ENCODE measurements at places on chromosomes 6 and 20.

DNA sequence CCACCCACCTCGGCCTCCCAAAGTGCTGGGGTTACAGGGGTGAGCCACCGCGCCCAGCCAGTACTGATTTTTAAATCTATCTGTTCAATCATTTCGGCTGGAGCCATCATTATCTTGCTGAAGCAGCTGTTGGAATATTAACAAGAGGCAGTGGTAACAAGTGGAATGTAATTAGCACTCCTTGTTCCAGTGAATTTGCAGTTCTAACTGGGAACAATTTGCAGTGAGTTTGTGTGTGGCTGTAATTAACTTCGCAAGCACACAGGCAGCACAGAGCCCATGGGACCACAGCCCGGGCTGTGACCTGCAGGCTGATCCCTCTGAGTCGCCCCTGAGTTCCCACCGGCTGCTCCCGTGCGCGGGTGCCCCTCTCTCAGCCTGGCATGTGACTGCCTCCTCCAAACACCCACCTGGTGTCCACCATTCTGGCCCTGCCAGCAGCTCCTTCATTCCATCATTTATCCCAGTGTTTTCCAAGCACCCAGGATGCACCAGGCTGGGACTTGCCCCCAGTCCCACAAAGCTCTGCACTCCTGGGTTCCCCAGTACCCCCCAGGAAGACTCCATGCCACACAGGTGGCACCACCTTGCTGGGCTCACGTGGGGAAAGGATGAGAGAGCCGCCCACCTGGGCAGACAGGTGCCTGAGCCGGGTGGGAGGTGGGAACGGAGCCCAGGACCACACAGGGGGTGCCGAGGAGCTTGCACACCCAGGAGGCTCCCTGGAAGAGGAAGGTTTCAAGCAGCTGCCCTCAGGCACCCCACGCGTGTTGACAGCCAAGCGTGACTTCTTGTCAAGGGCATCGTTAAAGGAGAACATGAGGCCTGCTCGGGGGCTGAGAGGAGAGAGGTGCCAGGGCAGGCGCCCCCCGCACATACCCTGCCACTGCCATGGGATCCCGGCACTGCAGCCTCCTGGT, 75.2 kb downstream of the YTHDF1 start:
- DNase-seq: no peak

DNA sequence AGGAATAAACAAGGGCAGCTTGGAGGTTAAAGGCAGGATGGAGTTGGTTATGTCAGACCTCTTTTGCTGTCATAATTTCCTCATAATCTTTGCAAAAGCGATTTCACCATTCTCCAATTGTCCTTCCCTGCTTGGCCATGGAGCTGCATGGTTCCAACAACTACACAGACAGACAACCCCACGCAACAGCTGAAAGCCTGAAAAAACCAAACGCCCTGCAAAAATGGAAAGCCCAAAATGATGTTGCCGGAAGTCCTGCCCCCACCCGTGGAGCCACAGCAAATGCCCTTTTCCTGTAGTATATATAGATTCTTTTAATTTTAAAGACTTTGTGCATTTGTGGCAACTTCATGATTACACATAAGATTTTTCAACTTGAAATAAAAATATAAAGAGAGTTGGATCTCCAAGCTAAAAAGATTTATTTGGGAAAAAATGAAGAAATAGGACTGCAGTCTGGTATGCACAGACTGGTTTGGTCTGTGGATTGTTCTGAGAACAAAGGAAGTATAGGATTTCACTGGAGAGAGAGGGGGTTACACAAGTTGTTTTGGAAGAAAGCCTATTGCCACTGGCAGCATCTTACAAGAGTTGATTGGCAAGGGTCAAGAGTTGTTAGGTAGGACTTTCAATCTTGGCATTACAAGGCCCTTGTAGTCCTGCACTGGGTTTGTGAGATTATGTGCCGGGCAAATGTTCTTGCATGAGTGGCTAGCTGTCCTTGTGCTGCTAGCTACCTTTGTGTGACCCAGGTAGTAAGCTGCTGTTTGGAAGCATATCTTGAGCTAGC, 190.0 kb downstream of the C6orf118 start:
- no peak for DNase-seq

DNA sequence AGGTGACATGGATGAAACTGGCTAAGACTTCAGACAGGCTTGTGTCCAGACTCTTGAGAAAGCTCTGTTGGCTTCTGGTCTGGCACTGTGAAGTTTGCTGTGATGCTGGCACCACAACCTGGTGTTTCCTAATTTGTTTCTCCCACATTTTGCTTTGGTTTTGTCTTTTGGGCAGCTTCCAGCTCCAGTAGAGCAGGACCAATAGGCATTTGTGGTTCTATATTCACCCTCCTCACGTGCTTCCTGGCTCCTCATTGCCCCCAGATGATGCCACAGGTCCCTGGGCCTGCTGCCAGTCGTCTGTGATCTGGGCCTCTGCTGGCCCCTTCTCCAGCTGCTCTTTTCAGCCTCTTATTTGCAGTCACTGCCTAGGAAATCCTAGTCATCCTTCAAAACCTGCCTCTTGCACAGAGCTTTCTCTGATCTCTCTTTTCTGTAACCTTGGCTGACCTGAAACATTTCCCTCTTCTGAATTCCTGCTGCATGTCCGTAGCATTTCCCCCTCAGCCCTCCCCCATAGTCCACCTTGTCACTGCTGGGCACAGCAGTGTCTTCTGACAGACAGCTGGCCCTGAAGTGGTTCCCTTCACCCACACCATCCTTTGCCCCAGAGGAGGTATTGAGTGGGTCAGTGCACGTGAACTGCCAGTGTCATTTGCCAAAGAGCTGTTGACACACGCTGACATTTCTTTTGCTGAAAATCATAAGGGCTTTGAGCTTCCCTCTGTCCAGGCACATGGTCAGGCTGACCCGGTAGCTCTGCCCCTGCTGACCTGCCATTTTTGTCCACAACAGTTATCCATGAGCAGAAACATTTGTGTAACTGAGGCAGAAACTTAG, 63.0 kb downstream of the PTPN1 start:
- DNase-seq: no peak

DNA sequence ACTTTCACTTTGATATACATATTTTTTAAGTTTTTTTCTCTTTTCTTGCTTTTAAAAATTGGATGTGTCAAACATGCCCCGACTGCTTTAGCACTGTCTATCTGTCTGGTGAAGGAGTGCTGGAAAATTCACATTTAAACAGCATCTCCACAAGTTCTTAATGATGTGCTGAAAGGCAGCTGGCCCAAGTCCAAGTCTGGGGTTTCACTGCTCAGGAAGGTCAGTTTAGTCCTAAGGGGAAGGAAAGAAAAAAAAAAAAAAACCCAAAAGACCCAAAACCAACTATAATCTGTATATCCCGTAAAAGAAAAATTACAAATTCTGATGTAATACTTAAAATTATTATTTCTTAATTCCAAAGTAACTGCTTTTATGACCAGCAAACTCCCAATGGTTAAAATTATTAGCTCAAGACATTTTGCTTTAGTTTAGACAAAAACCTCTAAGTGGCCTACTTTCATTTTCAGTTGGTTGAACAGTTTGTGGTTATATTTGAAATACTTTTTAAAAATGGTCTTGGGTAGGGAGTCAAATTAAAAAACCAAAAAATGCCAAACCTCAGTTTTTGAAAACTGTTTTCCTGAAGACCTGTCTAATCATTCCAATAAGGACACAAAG, 79.5 kb upstream of the PREP start:
- no peak for DNase-seq

DNA sequence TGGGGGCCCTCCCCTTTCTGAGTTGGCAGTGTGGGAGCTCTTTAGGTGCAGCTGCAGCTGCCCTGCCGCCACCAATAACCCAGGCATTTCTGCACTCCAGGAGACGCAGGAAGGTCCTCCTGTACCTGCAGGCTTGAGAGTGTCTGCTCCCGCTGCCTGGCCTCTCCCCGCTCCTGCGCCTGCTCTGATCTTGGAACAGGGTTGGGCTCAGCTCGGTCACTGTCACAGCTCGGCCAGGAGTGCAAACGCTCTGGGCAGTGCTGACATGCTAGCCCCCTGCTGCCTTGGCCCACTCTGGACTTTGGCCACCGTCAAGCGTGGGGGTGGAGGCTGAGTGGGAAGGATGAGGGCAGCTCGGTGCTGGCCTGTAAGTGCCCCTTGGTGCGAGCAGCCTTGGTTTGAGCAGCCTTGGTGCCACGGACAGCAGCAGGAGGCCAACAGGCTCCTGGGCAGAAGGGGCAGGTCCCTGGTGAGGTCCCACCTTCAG, 738.1 kb upstream of the GJE1 start:
- DNase-seq: no peak

DNA sequence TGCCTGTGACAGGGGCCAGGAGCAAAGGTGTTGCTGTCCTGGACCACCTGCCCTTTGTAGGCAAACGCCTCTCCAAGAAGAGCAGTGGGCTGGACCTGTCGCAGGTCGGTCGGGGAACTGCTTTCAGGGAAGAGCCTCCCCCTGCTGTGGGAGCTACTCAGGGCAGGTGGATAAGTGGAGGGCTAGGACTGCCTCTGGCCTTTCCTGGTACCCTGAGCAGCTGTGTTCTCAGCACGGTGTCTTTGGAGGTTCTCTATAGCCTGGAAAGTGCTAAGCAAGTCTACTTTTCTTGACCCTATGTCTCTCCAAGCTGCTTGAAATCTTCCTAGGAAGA, 35.0 kb downstream of the BPIFB1 start:
- DNase-seq: no peak

GRCh38 chr6:4920914-4921410, 82.9 kb downstream of the RPP40 start:
- no peak for DNase-seq

DNA sequence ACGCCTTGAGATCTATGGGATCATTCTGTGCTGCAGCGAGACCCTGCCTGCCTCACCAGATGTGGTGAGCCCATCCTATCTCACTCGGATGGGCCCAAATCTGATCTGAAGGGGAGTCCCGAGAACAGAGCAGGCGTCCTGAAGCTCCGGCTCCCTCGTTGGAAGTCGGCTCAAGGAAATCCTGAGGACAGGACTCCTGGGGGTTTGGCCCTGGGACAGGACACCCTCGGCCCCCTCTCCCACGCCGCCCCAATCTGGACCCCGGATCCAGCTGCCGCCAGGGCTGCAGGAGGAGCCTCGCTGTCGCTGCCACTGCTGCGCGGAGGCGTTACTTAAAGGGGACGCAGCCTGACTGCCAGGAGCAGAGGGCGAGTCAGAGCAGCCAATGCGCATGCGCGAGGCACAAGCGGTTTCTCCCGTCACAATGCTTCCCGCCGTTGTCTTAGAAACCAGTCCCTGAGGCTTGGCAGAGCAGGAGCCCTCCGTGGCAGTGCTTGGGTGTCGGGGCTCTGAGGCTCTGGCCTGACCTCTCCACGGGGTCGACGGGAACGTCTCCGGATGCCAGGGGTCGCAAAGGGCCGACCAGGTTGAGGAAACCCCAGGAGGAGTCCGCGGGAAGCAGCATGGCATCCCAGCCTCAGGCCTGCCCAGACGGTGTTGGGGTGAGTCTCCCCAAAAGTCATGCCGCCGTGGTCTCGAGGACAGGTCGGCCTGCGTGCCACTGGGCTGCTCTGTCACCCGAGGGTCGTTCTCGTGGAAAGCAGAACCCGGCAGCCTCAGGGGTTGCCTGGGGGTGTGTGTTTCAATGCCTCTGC, 1567.8 kb upstream of the DEFB115 start:
- DNase-seq: no peak

DNA sequence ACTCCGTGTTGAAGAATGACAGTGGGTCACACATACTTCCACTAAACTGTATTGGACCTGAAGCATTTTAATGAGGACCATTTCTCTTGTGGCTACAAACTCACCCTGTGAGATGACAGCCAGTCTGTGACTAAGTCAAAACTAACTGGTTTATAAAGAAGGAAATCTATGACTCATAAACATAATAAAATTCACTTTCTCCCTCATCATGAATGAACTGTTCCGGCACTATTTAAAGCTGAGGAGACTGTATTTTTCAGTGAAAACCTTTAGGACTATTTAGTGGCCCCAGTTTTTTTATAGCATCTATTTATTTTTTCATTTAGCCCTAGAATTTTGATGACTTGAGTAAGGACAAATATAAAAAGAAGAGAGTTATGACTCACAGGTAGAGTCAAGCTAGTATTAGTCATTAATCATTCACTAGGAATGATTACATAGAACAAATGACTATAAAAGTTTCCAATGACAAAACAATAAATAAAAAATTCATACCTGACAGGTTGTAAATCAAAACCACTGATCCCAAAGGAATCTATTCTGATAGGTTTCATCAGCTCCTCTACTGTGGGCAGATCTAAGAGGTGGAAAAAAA, 34.2 kb downstream of the CEP162 start:
- DNase-seq: no peak

DNA sequence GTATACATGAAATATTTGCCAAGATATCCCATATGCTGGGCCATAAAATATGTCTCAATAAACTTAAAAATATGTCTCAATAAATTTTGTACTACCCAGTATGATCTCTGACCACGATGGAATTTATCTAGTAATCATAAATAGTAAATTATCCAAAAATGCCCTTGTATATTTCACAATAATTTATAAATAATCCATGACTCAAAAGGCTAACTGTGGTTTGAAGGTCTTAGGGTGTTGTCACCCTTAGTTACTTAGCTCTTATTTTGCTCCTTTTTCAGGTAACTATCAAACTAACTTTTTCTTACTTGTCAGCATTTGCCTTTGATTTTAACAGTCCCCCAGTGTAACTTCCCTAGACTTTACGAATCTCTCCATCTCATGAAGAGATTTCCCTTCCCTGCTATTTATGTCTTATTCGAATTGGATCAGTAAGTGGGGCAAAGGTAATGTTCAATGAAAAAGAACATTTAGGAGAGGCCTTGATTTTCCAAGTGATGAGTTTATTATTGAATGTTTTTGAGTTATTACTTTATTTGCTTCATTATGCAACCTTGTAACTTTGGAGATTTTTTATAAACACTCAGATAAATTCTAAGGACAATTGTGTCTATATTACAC, 109.0 kb upstream of the THBS2 start:
- DNase-seq: no peak

GRCh38 chr20:58150772-58151171, 77.7 kb downstream of the ANKRD60 start:
- DNase-seq: no peak

DNA sequence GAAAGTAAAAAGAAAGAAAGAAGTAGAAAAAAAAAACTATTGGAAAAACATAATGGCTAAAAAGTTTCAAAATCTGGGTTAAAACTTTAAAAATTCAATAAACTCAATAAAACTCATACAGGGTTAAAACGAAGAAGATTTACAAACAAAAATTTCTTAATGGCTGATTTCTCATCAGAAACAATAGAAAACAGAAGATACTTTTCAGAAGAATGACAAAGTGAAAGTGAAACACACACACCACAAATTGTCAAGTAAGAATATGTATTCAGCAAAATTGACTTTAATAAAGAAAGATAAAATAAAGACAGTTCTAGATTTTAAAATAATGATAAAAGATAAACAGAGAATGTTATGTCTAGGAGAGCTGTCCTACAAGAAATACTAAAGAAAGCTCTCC, 618.9 kb upstream of the GJE1 start:
- DNase-seq: no peak

GRCh38 chr6:345747-346385, 45.7 kb upstream of the IRF4 start:
- DNase-seq: no peak

GRCh38 chr6:29826271-29826670, 1.4 kb upstream of the HLA-G start:
- DNase-seq: no peak

- no peak for DNase-seq
Measured at GRCh38 chr20:2746636-2747265, 53.7 kb downstream of the CPXM1 start.
